ENCODE measurements at places on chromosomes 5 and 9. TPM values are rescaled to one million over a fixed set of nuclear protein-coding genes. Genes with fewer than 3 reads are reported as not detected.

PTTG1 gene
- polyA plus RNA-seq, result 579 TPM

TBCA gene
- 823 TPM for polyA plus RNA-seq

SPATA31D4 gene
- polyA plus RNA-seq, result not detected

GDNF gene
- polyA plus RNA-seq, result 0.13 TPM

PCDHGA11 gene
- 2.3 TPM for polyA plus RNA-seq

PLPP7 gene
- polyA plus RNA-seq, result 2.0 TPM

PAX5 gene
- 0.60 TPM for polyA plus RNA-seq

SPATA31E1 gene
- polyA plus RNA-seq, result 0.05 TPM

NUTM2F gene
- polyA plus RNA-seq, result not detected

PLAC8L1 gene
- polyA plus RNA-seq, result 2.0 TPM

SH3GLB2 gene
- polyA plus RNA-seq, result 22.8 TPM

LCN9 gene
- polyA plus RNA-seq, result not detected

CCDC192 gene
- polyA plus RNA-seq, result 0.40 TPM

KCNT1 gene
- polyA plus RNA-seq, result 0.05 TPM

WDR38 gene
- not detected for polyA plus RNA-seq

CARTPT gene
- polyA plus RNA-seq, result not detected

MAP1B gene
- polyA plus RNA-seq, result 114 TPM

SOX30 gene
- 0.43 TPM for polyA plus RNA-seq

BHMT gene
- 1.4 TPM for polyA plus RNA-seq

MYO10 gene
- polyA plus RNA-seq, result 276 TPM

PRR7 gene
- 7.6 TPM for polyA plus RNA-seq

ANKS6 gene
- polyA plus RNA-seq, result 42.9 TPM

QRFP gene
- polyA plus RNA-seq, result not detected

RNF183 gene
- 0.42 TPM for polyA plus RNA-seq

FOXI1 gene
- not detected for polyA plus RNA-seq

PFN3 gene
- 3.1 TPM for polyA plus RNA-seq

ZNF366 gene
- not detected for polyA plus RNA-seq

IFNB1 gene
- polyA plus RNA-seq, result not detected

CA9 gene
- polyA plus RNA-seq, result 2.2 TPM

TMEM171 gene
- 1.9 TPM for polyA plus RNA-seq

ATP10B gene
- polyA plus RNA-seq, result 0.10 TPM

F2RL2 gene
- polyA plus RNA-seq, result 0.70 TPM

GLDC gene
- 63.5 TPM for polyA plus RNA-seq

PCDHB16 gene
- polyA plus RNA-seq, result 0.73 TPM

PLCXD3 gene
- 0.03 TPM for polyA plus RNA-seq

FBXL7 gene
- polyA plus RNA-seq, result 5.0 TPM

FLT4 gene
- 2.6 TPM for polyA plus RNA-seq

MARCHF11 gene
- 0.49 TPM for polyA plus RNA-seq

SIT1 gene
- polyA plus RNA-seq, result 13.2 TPM

AOPEP gene
- polyA plus RNA-seq, result 7.5 TPM

CDC14B gene
- polyA plus RNA-seq, result 11.9 TPM

HBEGF gene
- 2.3 TPM for polyA plus RNA-seq

ENTREP1 gene
- 5.7 TPM for polyA plus RNA-seq

TERT gene
- polyA plus RNA-seq, result 9.1 TPM

HTR1A gene
- 0.92 TPM for polyA plus RNA-seq

BSPRY gene
- 5.0 TPM for polyA plus RNA-seq

UAP1L1 gene
- polyA plus RNA-seq, result 2.5 TPM

OTP gene
- polyA plus RNA-seq, result not detected

IFNA2 gene
- polyA plus RNA-seq, result not detected

ECPAS gene
- 50.8 TPM for polyA plus RNA-seq

CNTNAP3 gene
- 2.6 TPM for polyA plus RNA-seq

UGT3A2 gene
- polyA plus RNA-seq, result 19.5 TPM

All from GM23338 (cell line).